NCI-H526 (cell line): ENCODE measurements at places on chromosomes 6 and 20.

DNA sequence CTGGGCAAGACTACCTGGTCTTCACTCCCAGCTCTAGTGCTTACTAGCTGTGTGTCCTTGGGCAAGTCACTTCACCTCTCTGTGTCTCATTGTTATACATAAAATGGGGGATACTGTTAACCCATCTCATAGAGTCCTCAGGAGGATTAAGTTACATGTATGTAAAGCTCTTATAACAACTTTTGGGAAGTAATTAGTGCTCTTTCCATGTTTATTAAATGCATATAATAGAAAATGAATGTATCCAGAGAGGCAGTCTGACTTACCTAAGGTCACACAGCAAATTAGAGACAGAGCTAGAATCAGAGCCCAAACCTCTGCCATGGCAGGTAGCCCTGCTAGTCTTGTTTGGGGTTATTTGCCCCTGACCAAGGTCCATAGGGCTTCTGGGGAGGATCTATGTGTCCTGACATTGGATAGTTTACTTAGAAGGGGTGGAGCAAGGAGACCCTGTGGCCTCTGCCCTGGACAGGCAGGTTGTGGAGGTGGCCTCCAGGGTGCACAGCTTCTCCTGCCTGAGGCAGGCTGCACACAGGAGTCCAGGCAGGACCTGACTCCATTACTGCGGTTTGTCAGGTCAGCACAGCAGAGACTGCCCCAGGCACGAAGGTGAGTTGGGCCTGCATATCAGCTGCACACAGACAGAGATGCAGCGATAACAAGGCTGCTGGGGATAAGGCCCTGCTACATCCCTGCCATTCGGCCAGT lies 8.4 kb upstream of the MAPK13 start:
- no peak for DNase-seq

DNA sequence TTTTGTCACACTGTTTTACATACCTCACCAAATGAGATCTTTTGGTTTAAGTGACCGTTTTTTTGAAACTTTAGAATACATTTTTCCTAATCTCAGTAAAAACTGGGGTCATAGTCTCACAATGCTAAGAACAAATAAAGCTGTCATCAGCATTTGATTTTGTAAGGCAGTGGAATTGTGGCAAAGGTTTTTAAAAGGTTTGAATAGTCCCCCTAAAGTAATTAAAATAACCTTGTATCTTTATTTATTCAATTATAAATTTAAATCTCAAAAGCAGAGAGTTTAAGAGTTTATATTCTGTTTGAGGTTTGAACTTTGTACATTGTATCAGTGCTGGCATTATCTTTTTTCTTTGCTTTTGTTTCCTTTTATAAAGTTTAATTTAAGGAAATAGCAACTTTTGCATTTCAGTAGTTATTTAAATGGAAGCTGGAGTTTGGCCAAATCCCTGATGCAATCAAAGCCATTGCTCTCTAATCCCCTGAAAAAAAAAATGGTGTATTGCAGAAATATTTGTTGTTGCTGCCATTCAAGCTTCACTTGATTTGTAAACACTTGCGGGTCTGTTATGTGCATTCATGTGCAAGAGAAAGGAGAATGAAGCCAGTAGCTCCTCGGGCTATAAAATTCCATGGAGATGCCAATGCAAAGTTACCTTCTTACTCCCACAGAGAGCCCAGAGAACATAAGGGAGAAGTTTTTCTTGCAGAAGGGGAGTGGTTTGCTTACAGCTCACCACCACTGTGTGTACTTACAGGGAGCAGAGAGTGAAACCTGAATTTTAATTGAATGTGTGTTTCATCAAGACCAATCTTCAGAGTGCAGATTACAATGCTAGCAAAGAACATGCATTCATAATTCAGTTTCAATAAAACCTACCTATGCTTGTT lies 391.8 kb downstream of the ARHGAP18 start:
- DNase-seq, result peak; percentile 45

- DNase-seq, result no peak
Observed at GRCh38 chr20:8774412-8774811, 294.5 kb upstream of the PLCB4 start.

GRCh38 chr6:30325150-30325872 lies 1.4 kb upstream of the TRIM39 start:
- no peak for DNase-seq

- peak; percentile 18 for DNase-seq
Observed at GRCh38 chr6:56852260-56853010, 102.5 kb upstream of the BEND6 start.

DNA sequence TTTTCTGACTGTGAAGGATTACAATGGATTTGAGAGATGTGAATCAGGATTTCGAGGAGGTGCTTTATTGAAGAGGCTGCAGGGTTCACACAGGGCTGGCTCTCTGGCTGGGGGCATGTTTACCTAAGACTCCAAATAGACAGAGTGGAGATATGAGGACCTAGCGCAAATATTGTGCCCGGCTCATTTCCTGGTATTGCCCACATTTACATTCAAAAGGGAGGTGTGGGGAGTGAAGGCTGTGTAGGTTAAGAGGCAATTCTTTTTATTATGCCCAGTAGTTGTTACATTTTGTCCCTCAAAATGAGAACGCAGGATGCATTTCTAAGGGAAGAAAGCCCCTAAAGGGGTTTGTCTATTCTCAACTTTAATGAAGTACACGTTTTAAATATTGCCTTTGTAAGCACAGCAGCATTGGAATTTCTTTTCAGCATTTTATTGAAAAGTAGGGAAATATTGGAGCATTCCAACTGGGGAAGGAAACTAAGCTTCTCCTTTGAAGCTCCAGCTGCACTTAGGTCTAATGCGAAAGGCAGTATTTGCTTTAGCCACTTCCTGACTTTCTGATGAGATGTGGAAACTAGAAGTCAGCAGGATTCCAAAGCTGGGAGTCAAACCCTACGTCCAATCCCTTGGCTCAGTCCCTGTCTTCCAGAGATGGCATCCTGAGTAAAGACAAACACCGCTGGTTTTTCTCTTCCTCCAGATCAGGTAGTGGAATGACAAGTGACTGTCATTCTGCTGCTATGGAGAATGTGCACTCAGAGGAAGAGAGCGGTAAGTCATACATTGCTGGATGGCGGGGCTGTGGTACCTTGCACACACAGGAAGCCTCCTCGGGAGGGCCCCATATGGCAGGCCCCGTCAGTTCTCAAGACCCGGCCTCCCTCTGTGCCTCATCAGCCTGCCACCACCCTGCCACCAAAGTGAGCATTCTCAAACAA lies 70.7 kb downstream of the MYB start:
- peak; percentile 100 for DNase-seq

GRCh38 chr6:489001-489400 lies 97.4 kb downstream of the IRF4 start:
- no peak for DNase-seq

- DNase-seq, result no peak
Observed at GRCh38 chr20:47982574-47983360, 197.5 kb upstream of the SULF2 start.

DNA sequence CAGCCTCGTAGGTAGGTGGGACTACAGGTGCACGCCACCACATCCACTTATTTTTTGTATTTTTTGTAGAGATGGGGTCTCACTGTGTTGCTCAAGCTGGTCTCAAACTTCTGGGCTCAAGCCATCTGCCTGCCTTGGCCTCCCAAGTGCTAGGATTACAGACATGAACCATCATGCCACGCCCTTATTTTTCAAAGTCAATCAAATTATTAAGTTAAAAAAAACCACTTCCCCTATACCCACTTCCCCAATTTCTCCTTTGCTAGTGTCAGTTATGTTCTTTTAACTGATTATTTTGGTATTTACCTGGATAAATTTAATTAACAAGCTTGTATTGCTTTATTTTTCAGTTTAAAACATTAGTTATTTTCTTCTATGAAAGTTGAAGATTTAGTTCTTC lies 49.6 kb downstream of the RIOK1 start:
- no peak for DNase-seq

DNA sequence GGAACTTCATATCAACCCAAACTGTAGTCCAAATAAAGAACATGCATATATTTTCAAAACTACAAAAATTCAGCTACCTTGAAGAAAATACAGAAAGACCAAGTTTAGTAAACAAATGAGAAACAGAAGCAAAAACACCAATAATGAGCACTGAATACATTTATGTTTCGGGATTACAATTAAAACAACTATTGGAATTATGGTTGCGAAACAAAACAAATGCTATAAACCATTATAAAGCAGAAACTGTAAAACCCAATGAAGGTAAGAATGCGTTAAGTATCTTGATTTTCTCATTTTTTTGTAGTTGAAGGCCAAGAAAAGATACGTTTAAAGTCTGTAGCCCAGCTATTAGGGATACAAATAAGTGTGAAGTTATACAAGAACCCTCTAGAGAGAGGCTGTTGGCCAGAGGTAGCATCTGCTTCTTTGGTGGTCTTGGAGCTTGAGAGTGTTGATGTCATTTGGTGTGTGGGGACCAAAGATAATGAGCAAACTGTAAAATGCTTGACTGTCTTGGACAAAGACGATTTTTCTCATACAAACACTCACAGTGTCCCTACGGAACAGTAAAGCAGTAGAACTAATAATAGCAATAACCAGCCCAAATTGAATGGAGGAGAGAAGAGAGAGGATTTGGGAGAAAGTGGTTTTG lies 111.5 kb downstream of the PRND start:
- DNase-seq, result no peak

DNA sequence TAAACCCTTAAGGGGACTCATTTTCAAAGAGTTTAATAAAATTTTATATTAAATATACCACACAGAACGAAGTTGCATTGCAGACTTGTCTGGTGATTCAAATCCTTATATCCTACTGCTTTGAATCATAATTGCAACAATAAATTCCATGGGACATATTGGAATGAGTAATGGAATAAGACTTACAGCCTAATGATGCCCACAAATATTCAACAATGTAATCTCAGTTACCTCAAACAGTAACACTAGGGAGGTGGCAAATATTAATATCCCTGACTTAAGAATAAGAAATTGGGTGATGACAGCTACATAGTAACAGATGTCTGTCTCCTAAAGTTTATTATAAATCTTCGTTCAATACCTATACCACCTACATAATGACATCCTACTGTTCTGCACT lies 52.6 kb downstream of the BMP5 start:
- DNase-seq, result no peak

GRCh38 chr6:11007715-11008608 lies 36.1 kb downstream of the ELOVL2 start:
- DNase-seq, result no peak

DNA sequence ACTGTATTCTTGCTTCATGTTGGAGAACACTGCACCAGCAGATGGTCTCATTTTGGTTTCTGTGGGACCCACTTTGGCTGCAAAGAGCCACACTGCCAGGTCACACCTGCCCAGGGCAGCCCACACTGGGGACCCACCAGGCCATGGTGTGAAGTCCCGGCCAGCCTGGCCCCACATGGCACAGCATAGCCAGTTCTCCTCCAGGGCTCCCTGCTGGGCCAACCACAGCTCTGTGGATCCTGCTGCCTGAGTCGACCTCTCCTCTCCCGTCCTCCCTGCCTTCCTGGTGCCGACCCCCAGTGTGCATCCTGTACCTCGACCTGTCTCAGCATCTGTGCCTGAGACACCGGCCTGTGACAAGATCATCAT lies 3.0 kb downstream of the ARFRP1 start:
- DNase-seq, result no peak

GRCh38 chr6:130980310-130981032 lies 82.6 kb downstream of the EPB41L2 start:
- DNase-seq, result no peak

- DNase-seq, result no peak
Observed at GRCh38 chr20:16245879-16246278, 327.4 kb downstream of the KIF16B start.

DNA sequence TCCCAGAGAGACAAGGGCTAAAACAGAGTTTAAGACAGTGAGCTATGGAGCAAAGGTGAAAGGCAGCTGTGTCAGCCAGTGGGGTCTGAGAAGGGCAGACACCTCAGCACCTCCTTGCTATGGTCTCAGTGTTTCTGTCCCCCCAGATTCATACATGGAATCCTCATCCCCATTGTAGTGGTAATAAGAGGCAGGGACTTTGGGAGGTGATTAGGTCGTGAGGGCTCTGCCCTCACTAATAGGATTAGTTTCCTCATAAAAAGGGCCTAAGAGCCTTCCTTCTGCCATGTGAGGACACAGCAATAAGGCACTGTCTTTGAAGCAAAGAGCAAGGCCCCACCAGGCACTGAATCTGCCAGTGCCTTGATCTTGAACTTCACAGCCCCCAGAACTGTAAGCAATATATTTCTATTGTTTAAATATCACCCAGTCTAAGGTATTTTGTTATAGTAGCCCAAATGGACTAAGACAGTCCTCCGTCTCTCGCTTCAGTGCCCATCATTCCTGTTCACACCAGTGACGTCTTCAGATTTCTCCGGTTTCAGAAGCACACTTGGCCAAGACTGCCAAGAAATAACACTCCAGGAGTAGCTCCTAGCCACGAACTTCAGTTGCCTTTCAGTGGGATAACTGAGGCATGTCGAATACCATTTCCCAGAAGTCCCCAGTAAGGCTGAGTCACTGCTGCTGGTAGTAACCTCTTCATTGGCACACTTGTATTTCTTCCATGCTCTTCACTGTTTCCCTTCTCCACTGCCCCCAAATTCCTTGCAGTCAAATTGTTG lies 32.8 kb downstream of the SLC13A3 start:
- DNase-seq, result no peak

GRCh38 chr6:90303039-90303438 lies 6.4 kb upstream of the BACH2 start:
- DNase-seq, result no peak

DNA sequence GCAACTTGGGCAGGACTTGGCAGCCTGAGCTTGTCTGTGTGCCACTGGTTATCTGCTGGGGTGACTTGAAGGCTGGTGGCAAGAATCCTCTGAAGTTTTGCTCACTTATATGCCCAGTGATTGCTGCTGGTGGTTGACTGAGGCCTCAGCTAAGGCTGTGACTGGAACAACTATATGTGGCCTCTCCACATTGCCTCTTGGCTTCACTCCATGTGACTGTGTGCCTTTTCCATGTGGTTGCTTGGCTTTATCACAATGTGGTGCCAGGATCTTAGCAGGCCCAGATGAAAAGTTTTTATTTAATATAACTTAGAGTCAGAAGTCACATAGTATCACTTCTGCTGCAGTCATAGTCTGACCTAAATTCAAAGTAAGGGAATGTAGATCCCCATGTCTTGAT lies 104.5 kb downstream of the ADAT2 start:
- no peak for DNase-seq

DNA sequence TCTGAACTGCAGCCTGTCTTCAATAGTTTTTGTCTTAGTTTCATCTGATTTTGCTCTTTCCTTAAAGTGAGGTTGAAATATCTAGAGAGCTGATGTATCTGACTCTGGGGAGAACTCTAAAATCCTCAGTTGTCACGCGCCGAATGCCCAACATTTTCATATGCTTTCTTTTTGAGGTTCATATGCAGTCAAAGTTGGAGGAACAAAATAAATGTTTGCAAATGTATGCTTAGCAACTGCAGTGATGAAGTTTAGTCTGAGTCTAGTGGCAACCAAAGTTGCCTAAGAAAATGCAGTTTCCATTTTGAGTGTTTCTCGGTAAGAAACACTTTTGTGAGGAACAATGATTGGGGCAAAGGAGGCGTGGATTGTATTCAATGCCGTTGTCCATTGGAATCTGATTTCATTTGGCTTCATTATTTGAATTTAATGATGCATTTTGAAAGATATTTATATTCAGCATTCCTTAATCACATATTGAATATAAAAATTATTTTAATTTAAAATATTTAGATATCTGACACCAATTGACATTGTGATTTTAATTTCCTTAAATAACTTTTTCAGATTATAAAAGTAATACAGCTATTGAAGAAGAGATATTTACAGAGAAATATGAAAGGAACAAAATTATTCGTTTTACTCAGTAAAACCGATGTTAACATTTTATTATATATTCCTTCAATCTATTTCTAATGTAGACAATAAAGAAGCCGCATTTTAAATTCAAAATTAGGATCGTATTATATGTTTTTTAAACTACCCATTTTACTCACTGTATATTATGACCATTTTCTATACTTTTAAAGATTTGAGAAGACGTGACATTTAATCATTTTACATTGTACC lies 122.0 kb downstream of the PLEKHG1 start:
- DNase-seq, result no peak
